ENCODE measurements at places on chromosomes 7 and 10.

DNA sequence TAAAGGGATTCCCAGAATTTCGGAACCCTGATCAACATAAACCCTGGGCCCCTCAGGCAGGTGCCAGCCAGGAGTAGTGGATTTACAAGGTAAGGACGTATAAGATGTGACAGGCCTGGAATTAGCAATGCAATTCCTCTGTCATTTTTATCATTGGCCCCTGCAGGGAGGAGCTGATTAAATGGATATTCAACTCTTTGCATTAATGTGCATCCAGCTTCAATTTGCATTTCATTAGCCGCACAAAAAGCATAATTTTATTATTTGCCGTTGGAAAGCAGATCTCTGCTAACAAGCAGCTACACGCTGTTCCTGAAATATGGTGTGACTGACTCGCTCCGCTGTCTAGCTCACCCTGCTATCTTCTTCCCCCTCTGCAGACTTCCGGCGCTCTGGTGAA, 195.8 kb downstream of the RPS24 start:
- DNase-seq: no peak

- DNase-seq: no peak
Observed at GRCh38 chr7:66206119-66206933, 1.2 kb downstream of the TPST1 start.

GRCh38 chr7:80665526-80665925, 27.1 kb downstream of the CD36 start:
- no peak for DNase-seq

- no peak for DNase-seq
Observed at GRCh38 chr7:141232286-141233051, 158.6 kb downstream of the TMEM178B start.

GRCh38 chr7:152904698-152905097, 145.1 kb downstream of the ACTR3B start:
- no peak for DNase-seq

GRCh38 chr7:21507627-21508343, 35.1 kb upstream of the DNAH11 start:
- DNase-seq: no peak

- DNase-seq: no peak
Observed at GRCh38 chr7:115368998-115369397, 447.1 kb downstream of the MDFIC start.

GRCh38 chr10:26335574-26336093, 102.5 kb upstream of the APBB1IP start:
- DNase-seq: no peak

- DNase-seq: no peak
Observed at GRCh38 chr10:124829447-124830115, 28.0 kb downstream of the ABRAXAS2 start.

DNA sequence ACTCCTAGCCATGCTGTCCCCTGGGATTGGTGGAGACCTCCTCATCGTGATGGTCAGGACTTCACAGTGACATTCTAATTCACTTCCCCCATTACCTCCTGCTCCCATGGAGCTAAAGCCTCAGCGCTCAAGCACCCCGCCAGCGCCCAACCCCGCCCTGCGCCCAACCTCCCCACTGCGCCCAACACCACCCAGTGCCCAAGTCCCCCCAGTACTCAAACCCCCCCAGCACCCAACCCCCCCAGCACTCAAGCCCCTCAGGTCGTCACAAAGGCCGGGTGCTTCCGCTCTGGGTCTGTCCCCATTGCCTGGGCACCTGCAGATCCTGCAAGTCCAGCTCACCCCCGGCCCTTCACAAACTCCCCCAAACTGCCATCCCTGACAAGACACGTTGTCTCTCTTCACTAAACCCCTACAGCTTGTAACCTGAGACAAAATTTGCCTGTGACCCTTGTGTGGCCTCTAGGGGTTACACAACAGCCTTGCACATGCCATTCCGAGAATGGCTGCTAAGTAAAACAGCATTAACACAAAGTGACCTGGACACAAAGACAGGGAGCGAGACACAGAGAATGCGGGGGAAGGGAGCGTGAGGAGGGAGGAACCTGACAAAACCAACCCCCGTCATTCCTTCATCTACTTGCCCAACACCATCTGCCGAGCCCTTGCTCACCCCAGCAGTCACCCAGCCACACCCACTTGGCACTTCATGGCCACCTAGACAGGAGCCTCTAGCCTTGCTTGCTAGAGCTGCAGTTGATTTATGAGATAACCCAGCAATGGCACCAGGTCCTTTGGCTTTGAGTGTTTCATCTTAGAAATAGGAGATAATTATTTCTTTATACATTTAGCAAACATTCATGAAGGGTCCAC, 107.8 kb downstream of the ADARB2 start:
- DNase-seq: no peak

- DNase-seq: no peak
Observed at GRCh38 chr10:95242581-95243317, 48.1 kb downstream of the PDLIM1 start.

GRCh38 chr7:140593672-140593982, 47.0 kb downstream of the DENND2A start:
- no peak for DNase-seq

- DNase-seq: no peak
Observed at GRCh38 chr10:99740933-99741559, 9.0 kb downstream of the CUTC start.

GRCh38 chr10:112913255-112913654, 36.8 kb upstream of the TCF7L2 start:
- no peak for DNase-seq

GRCh38 chr7:114879554-114879953, 42.3 kb upstream of the MDFIC start:
- no peak for DNase-seq

GRCh38 chr10:102660888-102661657, 16.8 kb downstream of the TRIM8 start:
- no peak for DNase-seq

- peak; percentile 22 for DNase-seq
Observed at GRCh38 chr7:127107601-127108007, 145.1 kb downstream of the GRM8 start.

- peak; percentile 50 for DNase-seq
Observed at GRCh38 chr10:28393956-28394568, 91.2 kb upstream of the MPP7 start.

GRCh38 chr10:124963866-124964720, 22.2 kb downstream of the ZRANB1 start:
- DNase-seq: no peak

DNA sequence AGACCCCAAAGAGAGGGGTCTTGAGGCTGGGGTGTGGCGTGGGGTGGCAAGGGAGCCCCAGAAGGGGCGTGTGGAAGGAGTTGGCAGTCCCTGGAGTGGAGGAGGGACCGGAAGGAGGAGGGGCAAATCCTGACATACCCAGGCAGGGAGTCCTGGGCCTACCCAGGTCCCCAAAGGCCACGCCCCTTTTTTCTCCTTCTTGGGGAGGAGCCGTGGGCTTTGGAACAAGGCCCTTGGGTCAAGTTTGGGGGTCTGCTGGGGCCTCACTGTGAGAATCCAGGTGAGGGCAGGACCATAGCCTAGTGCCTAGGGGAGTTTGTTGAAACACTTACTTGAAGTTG, 1.2 kb upstream of the SMARCD3 start:
- DNase-seq: no peak

DNA sequence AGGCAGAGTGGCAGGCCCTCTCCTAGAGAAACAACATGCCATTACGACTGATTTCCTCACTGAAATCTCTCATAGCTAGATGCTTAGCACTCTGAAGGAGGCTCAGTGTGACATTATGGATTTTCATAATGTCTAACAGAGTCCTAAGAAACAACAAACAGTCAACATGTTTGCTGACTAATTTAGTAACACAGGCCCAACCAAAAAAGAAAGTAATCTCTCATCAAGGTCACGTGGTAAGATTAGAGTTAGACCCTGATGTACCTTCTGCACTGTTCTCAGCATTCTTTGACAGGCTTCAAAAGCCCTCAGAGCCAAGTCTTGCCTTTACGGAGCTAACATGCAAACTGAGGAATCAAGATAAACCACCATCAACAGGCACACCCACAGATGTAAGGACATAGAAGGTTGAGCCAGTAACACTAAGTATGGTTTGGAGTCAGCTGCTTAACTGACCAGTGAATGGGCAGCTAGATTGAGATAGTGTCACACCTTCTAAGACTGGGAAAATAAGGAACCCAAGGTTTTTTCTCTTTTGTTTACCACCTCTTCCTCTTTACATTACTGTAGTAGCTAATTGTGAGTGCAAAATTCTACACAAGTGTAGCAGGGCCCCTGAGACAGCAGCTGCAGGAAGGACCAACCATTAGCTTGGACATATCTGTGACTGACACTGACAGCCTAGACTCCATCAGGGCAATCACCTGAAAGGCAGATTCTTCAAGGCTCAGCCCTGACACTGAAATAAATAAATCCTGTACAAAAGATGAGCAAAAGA, 15.3 kb upstream of the KCNIP2 start:
- DNase-seq: no peak

GRCh38 chr10:5036511-5036910, 32.9 kb upstream of the AKR1C2 start:
- DNase-seq: no peak

DNA sequence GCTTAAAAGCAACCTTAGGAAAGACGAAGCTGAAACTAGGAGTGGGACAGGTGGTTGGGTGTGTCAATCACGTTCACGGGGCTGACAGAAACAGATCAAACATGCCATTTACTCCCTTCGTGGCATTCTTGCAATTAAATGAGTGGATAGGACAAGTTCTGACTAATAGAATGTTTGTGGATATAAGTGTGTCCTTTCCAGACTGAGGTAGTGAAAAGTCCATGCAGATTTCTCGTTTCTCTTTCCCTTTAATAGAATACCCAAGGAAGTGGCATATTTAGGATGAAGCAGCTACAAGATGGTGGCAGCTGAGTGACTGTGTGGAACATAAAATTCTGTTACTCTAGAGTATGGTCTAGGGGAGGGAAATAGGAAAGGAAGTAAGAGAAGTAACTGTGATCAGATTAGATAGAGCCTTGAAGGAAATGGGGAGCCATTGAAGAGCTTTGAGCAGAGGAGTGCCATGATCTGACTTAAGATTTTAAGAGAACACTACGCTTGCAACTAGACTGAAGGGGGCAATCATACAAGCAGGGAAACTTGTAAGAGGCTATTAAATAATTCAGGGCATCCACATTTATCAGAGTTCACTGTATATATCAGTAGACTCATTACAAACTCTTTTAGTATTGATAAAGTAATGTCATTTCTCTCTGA, 46.3 kb upstream of the HYAL4 start:
- DNase-seq: no peak

DNA sequence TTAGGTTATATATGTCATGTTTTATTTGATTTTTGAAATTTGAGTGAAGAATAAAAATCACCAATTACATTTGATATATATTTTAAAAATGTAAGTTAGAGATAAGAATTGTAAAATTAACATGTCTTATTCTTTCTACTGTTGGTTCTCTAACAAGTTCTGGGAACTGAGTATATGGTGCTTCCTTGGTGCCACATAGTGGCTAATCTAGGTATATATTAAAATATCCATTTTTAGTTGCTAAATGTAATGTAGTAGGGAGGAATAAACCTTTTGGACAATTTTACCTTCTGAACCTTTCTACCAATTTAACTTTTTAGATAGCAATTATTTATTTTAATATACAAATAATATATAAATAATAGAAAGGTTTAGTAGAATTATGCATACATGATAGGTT, 17.5 kb downstream of the CFAP69 start:
- peak; percentile 17 for DNase-seq

DNA sequence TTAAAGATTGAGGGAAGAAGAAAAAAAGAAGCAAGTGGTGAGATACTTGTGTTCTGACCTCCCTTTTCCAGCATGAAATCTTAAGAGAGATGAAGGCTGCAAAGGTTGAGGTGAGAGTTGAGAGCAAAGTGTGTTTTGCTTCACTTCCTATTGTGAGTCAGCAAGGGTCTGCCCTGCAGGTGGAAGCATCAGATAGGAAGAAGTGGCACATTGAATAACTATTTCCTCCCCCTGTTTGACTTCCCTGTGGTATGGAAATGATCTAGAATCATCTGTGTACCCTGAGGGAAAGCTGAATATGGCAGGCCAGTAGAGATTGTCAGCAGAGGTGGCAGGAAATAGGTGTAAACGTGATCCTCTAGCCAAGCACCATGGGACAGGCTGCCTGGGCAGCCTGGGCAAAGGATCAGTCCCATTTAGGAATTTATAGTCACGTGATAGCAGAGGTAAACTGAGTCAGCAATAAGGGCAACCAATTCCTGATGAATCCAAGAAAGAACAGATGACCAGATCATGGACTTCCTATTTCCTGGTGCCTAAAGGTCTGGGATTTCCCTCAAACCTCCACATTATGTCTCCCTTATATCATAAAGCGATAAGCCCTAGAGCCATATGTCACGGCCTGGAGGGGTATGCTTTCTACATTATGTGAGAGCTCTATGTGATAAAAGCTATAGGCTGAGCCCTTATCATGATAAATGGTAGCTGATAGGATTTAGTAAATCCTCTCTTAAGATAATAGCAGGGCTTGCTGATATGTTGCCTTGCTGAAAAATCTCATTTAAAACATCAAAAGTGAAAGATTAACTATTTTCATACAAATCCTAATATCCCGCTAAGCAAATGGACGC, 287.0 kb downstream of the MDFIC start:
- DNase-seq: no peak

DNA sequence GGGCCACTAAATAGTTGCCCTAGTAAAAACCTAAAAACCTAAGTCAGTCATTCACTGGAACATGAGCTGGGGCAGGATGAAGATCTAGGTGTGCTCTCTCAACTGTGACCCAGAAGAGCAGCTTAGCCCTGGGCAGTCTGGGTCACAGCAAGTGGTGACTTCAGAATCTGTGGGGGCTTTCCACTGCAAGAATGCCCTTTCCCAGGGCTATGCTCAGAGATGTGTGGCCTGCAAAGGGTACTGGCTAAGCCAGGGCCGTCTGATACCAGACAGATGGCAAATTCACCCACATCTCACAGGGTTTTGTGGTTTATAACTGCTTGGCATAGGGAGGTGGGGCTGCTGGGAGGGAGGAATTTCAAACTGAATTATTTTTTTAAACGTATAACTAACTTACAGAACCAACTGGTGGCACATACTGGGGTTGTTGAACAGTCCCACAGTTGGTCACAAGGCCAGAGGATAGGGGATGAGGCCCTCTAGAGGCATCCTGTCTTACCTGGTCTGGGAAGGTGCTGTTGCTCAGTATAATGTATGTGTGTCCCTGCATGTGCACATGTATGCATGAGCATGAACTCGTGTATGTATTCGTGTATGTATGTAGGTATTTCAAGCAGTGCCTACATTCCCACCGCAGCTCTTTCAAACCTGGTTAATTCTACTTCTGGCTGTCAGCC, 63.2 kb downstream of the PRPF18 start:
- no peak for DNase-seq

DNA sequence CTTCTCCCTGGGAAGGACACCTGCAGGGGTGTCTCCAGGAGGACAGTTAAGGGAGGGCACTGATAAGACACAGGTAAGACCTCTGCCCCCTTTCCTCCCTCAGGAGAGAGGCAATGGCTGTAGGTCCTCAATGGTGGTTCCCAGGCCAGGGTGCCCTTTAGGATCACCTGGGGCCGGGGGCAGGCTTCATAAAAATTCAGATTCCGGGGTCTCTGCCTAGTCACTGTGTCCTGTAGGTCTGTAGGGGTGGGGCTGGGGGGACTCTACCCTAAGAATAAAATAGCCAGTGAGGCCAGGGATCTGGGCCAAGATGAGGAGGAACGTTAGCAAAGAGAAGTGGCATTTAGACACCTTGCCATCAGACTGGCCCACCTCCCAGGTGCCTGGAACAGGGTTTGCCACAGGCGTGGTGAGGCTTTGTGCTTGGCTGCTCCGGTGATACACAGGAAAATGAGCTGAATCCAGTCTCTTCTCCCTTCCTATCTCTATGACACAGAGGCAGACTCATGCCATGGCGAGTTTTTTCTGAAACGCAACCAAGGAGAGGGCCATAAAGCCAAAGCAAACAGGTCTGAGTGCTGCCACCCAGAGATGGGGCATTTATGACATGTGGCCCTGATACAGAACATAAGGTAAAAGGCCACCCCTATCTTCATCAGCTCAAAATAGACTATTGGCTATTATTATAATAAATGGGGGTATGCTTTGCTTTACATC, 52.6 kb downstream of the SH3PXD2A start:
- no peak for DNase-seq
